ENCODE measurements at places on chromosomes 13 and 19.

GRCh38 chr13:27170516-27171243 lies 931 bp downstream of the USP12 start:
- DNase-seq = peak; percentile 22

DNA sequence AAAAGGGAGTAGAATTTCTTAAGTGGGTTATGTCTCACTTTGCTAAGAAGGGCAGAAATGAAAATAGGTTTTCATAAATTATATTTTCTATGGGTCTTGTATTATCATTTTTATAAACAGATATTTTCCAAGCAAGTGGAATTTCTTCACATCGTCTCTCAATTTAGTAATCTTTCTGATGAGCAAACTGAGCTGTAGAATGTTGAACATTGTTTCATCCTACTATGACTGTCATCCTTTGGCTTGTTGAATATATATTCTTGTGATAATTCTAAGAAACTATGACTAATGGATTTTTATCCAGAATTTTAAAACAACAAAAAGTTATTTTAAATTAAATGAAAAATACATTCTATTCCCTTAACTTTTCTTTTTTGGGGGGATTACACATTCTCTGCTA lies 313.8 kb downstream of the ENOX1 start:
- DNase-seq = no peak

GRCh38 chr13:103030776-103031175 lies 35.4 kb downstream of the SLC10A2 start:
- no peak for DNase-seq

GRCh38 chr19:42282819-42283187 lies 13.8 kb downstream of the CIC start:
- no peak for DNase-seq

- DNase-seq = no peak
These were observed 154.5 kb downstream of the DCT start for GRCh38 chr13:94324767-94325540.

DNA sequence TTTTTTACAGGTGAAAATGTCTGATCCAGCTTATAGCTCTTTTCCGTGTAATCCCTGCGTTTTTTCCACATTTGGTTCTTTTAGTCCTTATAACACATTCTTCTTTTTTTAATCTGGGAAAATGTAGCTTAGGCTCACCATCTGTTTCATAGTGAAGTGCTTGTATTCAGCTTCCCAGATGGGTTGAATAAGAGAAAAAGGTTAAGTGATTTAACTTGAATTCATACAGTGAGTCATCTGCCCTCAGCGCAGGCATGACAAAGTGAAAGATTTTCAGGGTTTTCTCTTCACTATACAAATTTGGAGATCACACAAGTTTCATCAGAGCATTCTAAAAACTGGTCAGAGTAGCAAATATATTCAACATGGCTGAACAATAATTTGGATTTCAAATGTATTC lies 224.8 kb downstream of the SPRY2 start:
- no peak for DNase-seq

DNA sequence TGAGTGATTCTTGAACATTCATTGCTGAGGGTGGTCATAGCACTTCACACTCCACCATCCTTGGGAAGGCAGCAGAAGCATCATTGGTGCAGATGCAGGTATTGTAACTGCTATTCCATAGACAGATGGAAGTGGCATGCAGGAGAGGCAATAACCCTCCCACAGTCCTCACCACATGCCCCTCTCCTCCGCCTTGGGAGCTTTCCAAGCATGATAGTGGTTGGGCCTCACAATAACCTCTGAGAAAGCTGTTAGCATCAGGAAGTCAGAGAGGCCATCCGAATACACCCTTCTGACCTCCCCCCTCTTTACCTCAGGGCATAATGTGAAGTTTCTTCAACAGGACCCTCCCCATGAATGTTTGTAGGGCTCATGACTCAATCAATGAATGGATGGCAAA lies 177.9 kb downstream of the KATNAL1 start:
- no peak for DNase-seq

GRCh38 chr19:1929021-1929742 lies 11.8 kb upstream of the CSNK1G2 start:
- peak; percentile 73 for DNase-seq

GRCh38 chr13:112905619-112905989 lies 63.4 kb upstream of the MCF2L start:
- DNase-seq = no peak

GRCh38 chr19:13978351-13979243 lies 26.3 kb downstream of the DCAF15 start:
- no peak for DNase-seq

GRCh38 chr13:43551897-43552456 lies 234.8 kb downstream of the ENOX1 start:
- no peak for DNase-seq

- DNase-seq = no peak
These were observed 3.9 kb upstream of the CATSPERG start for GRCh38 chr19:38331728-38332127.

Data from central memory CD4-positive, alpha-beta T cell (primary cell).